SW480 (cell line): ENCODE measurements at places on chromosomes 3 and 15.

- DNase-seq: no peak
Measured at GRCh38 chr3:112775011-112775742, 71.5 kb downstream of the CD200R1L start.

DNA sequence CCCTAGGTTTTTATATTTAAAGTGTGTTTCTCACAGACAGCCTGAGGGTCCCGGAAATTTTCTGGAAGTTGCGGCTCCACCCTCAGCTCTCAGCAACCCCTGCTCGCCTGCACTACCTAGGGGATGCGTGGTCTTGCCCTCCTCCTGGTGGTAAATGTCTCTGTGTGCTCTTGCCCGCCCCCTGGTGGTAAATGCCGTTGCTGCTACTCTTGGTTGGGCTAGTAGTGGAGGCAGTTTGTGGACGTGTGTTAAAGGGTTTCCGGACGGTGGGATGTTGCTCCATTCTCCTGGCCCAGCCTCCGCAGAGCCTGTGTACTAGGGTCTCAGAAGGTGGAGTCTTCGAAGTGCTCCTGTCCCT lies 27.4 kb downstream of the STOML1 start:
- peak; percentile 79 for DNase-seq

DNA sequence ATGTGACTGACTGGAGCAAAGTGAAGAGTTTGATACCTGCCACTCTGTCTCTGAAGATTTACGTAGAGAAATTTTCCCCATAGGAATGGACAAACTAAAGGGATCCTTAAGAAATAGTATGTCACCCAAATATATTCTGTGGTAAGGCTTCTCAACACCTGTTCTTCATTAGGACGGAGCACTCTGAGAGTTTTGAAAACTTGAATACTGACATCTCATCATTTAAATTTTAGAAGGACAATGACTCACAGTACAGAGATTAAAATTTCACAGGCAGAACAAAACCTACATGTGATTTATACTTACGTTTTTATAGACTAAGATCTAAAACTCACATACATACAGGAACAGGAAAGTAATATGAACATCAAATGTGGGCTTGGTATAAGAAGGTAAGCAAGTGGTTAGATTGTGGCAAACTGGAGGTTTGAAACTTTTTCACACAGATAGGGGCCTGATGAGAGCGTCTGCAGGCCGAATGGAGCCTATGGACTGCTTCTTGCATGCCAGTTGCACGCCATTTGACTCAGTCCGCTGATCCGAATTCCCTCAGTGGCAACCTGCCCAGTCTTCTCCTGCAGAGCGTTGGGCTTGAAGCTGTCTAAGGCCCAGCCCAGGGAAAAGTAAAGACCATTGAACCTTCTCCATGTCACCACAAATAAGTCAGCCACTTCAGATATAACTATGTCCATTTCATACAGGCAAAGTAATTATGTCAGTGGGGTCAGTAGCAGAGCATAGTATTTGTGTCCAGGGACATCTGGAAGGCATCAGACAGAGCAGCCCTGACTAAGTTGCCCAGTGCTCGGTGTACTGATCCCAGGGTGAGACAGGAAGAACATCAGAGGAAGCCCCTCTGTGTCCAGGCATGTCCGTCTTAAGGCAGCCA lies 45.7 kb downstream of the ZBTB38 start:
- no peak for DNase-seq

DNA sequence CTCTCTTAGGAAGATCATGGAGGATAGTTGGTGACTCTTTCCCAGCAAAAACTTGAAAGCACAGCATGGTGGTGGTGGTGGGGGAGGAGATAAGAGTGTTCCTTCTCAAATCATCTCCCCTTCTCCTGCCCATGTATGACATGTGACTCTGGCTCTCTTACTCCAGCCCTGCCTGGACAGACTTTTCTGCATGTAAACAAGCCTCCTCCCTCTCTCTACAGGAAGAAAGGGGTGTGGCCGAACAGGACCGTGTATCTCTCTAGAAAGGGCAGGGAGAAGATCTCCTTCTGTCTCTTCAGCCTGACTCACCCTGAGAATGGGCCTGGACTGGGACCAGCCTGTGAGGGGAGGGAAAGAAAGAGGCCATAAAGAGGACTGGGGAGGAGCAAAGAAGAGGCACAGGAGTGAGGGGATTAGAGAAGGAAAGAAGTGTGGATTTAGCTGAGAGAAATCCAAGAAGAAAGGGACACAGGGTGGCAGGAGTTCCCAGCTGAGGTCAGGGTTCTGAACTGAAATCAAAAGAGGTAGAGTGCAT lies 1.5 kb downstream of the CELF6 start:
- no peak for DNase-seq

DNA sequence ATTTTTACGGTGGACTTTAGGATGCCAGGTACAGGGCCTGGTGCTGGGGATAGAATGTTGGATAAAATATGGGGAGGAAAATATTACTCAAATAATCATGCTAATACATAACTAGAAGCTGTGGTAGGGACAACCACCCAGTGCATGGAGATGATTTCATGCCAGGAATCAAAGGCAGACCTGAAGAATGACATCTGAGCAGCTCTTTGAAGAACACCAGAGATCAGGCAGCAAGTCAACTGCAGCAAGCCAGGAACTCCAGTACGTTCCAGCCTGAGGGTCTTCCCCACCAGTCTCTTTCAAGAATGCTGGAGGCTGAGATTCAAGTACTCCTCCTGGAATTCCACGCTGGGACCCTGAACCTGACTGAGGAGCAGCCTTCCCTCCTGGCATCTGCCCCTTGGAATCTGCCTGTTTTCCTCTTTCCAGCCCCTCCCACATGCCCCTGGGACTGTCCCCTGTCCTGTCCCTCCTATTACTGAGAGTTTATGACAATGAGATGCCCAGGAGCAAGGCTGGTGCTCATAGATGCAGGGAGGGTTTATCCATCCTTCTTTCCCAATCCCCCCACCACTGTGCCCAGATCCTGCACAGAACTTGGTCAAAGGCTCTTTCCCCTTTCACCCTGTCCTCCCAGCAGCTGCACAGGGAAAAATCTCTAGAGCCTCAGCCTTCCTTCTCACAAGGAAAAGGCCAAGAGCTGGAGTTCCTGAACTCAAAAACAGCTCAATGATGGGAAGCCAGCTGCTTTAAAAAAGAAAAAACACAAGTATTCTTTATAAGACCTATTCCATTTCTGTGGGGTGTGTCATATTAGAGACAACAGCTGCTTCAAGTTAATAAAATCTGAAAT lies 68.0 kb downstream of the PDZRN3 start:
- DNase-seq: no peak

DNA sequence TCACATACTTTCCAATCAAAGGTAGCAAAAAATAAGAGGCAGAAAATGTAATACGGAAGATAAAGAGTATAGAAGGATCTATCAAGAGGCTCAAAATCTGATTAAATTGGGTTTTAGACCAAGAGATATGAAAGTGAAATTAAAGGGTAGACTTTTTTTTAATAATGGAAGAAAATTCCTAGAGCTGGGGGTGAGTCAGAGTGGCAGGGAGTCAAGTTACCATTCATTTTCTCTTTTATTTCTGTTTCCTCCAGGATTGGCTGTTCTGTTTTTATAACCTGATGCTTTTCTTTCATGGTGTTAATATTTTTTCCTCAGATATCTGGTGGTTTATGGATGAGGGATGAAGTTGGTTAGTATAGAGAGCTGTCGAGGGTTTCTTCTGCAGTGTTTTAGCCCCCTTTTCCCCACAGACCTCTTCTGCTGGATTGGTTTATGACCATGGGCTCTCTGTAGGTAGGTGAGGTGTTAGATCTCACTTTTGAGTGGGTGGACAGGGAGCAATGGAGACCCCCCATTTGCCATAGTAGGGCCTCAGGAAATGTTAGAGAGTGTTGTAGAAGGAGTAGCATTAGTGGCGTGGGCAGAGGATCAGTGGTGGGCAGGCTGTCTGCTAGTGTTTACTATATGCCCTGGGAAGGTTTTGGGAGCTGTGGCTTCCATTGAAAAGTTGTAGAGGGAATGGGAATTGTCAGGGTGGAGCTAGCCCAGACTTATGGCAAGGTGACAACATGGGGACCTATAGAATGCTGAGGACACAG lies 201.6 kb upstream of the GOLGA6L4 start:
- no peak for DNase-seq

GRCh38 chr3:64863226-64864212 lies 175.7 kb upstream of the ADAMTS9 start:
- no peak for DNase-seq

DNA sequence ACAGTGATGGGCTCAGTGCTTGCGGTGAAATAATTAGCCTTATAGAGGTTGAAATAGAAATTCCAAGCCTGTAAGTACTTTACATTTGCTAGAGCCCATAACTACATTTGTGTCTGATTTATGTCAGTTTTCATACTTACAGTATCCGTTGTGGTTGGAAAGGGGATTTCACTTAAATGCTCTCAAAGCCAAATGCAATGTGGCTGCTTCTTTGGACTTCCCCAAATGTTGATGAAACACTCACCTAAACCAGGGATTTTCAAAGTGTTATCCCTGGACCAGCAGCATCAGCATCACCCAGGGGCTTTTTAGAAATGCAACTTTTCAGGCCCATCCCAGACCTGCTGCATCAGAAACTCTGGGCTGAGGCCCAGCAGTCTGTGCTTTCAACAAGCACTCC lies 378.7 kb downstream of the MCTP2 start:
- no peak for DNase-seq

GRCh38 chr3:53236112-53236841 lies 19.5 kb downstream of the TKT start:
- DNase-seq: peak; percentile 50

DNA sequence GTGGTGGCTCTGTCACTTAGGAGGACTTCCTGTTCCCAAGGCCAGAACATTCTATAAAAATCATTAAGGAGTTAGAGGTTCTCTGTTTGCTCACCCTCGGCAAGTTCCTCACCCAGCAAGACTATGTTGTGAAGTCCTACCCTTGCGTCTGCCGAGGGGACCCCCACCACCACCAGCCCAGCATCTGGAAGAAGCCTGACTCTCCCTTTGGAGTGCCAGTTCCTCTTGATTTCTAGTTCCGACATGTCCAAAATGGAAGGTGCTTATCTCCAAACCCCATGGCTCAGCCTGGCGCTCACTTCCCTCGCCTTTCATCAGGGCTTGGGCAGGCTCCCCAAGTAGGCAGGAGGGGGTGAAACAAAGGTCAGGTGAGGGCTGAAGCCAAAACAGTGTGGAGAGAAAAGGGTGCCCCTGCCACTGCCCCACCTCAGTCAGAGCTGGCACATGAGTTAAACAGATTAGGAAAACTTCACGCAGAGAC lies 41.0 kb downstream of the BHLHE40 start:
- DNase-seq: no peak

- no peak for DNase-seq
Measured at GRCh38 chr15:71066983-71067382, 48.3 kb upstream of the THSD4 start.

DNA sequence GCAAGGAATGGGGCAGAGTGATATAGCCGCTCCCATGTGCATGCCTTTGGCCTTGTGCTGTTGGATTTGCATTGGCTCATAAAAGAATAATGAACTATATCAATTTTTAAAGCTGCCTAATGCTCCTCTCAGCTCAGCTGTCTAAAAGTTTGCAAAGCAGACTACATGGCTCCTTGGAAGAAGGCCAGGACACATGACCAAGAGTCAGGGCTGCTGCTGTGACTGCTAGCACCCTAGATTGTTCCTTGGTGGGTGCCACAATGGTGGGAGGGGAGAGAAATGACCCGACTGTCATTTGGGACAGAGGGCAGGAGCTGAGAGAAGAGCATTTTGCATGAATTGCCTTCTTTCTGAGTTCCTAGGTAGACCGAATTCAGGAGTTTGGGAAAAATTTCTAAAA lies 307.9 kb downstream of the PDCD6IP start:
- no peak for DNase-seq

- DNase-seq: no peak
Measured at GRCh38 chr3:65888980-65889706, 149.6 kb downstream of the MAGI1 start.

DNA sequence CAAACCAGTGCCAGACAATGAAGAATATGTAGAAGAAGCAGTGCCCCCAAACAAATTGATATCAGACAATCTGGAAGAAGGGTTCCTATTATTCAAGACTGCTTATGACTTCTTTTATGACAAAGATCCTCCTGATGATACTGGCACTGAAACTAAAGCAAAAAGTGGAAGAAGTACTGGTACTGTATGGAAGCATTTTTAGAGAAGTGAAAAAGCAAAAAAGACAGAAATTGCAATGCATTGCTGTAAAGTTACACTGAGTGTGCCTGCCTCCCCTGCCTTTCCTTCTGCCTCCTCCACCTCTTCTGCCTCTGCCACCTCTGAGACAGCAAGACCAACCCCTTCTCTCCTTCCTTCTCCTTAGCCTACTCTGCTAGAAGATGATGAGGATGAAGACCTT lies 167.6 kb downstream of the PLCL2 start:
- no peak for DNase-seq

DNA sequence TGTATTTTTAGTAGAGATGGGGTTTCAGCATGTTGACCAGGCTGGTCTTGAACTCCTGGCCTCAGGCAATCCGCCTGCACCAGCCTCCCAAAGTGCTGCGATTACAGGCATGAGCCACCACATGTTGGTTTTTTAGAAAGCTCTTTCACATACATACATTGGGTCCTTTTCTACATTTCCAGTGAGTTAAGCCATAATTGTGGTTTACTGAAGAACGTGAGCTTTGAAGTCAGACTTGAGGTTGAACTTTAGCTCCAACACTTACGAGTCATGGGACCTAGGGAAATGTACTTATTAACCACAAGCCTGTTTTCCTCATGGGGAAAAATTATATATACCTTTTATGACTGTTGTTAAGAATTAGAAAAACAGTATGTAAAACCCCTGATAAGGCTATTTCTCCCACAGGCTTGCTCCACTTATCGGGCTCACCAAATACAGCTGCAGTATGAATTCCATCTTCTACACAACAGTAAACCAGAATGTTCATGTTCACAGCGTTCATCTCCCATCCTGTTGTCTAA lies 39.0 kb downstream of the GPR160 start:
- peak; percentile 43 for DNase-seq

GRCh38 chr15:78272316-78272715 lies 8.0 kb downstream of the DNAJA4 start:
- no peak for DNase-seq

- DNase-seq: no peak
Measured at GRCh38 chr3:66602691-66603090, 101.9 kb upstream of the LRIG1 start.

- DNase-seq: no peak
Measured at GRCh38 chr15:95468820-95469219, 861.7 kb upstream of the NR2F2 start.

GRCh38 chr15:73608475-73608874 lies 24.7 kb downstream of the NPTN start:
- no peak for DNase-seq

DNA sequence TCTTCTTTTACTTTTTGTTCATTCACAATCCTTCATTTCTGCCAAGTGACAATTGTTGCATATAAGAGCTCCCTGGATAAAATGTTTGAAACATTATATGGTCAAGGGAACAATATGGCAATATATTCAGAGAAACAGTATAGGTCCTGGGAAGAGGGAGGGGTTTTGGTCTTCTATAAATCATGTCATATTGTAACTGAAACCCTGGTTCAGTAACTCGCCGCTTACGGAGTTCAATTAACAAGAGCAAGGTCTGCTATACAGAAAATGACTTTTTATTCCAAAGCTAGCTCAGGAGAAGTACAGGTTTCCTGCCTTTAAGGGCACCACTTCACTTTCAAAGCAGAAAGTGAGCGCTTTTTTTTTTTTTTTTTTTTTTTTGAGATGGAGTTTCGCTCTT lies 522.1 kb upstream of the TGFBR2 start:
- no peak for DNase-seq
